ENCODE measurements at places on chromosomes 11 and 22.

GRCh38 chr11:15710580-15711275 lies 596.0 kb downstream of the INSC start:
- no peak for DNase-seq

GRCh38 chr11:11512929-11513328 lies 108.9 kb downstream of the GALNT18 start:
- DNase-seq = no peak

GRCh38 chr11:117189191-117189940 lies 9.8 kb upstream of the TAGLN start:
- DNase-seq = peak; percentile 53

DNA sequence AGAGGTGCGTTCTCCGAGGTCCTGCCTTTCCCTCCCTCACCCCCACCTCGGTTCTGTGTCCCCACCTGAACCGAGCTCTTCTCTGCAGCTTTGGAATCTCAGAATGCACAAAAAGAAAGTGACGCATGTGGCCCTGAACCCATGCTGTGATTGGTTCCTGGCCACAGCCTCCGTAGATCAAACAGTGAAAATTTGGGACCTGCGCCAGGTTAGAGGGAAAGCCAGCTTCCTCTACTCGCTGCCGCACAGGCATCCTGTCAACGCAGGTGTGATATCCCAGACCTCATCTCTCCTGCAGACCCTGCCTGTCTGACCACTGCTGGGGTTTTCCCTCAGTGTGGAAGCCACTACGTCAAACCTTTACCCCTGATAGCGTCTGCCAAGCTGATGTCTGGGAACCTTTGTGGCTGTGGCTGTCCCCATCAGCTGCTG lies 13.9 kb downstream of the ACP2 start:
- DNase-seq = no peak

DNA sequence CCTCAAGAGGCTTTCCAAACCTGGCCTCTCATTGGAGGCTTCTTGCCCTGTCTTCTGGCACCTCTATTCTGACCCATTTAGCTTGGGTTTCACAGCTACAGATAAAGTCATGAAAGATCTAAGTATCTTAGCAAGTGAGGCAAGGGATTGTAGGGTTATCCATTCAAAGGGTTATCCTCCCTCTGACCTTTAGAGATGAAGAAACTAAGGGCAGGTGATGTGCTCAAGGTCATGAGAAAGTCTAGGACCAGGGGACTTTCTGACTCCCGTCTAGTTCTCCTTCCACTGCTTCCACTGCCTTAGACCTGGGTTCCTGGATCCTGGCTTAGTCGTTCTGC lies 7.2 kb downstream of the PHOX2A start:
- no peak for DNase-seq

DNA sequence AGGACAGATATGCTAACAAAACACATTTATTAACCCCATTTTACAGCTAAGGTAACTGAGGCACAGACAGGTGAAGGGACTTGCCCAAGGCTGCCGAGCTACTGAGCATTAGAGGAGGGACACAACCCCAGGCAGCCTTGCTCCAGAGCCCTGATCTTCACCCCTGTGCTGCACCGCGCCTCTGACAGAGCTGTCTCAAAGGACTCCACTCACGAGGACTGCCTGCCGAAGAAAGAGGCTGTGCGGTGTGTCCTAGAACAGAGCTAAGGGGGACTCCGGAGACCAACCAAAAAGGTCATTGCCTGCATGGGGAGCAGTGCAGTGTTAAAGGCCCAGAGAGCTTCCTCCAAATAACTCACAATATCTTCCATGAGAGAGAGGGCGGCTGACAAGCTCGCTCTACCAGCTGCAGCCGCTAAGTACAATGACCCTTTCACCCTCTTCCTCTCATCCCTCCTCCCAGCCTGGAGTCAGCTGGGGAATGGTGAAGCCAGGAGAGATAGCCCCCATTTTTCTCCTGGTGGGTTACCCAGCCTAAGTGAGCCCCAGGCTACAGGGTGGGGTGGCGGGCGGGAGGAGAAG lies 119.2 kb downstream of the DSCAML1 start:
- DNase-seq = no peak

DNA sequence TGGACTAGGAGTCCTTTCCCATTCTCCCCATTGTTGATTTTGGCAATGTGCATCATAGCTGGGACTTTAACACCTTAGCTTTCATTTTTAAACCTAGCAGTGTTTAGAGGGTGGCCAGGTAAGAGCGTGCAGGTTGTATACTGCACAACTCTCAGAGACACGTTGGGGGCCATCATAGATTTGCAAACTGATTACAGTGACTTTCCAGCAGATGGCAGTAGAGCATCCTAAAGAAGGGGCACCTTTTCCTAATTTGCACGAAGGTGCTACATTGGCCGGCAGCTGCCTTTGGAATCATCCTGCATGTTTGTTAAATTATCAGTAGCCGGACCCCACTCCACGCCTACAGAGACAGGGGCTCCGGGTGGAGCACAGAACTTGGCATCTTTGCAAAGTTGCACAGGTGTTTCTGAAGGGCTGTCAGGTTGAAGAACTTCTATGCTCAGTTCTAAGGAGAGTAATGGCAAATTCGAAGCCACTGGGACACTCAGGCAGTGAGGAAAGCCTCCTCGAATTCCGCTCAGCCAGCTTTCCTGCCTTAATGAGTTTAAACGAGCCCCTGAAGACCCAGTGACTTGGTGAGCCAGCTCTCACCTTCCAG lies 7.7 kb downstream of the LHFPL7 start:
- DNase-seq = no peak

DNA sequence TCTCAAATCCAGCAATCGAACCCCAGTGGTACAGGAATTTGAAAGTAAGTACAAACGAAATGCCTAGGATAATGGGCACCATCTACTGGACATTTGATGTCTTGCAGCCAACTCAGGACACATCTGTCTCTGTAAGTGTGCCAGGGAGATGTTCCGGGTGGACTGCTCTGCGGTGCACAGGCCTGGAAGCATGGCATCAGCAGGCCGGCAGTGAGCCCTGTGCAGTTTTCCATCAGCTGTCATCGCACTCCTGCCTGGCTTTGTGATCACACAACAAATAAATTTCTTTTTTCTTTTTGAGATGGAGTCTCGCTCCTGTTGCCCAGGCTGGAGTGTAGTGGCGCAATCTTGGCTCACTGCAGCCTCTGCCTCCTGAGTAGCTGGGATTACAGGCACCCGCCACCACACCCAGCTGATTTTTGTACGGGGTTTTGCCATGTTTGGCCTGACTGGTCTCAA lies 71.0 kb downstream of the JAM3 start:
- no peak for DNase-seq

GRCh38 chr22:38971202-38971601 lies 10.9 kb upstream of the APOBEC3B start:
- DNase-seq = no peak

DNA sequence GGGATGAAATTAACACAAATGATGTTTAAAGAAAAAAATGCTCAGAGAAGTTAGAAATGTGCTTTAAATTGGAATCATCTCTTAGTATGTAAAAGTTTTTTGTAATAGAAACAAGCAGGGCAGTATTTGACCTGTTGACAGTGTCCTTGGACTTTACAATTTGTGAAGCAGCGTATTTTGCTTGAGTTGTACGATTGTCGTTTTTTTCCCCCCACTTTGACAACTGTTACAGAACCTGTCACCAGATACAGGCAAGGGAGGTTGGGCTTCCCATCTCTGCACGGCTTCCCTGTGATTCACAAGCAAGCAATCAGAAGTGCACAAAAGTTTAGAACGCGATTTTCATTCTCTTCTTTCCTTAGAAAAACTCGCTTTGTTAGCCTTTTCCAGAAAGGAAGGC lies 8.9 kb downstream of the PPARA start:
- DNase-seq = no peak

DNA sequence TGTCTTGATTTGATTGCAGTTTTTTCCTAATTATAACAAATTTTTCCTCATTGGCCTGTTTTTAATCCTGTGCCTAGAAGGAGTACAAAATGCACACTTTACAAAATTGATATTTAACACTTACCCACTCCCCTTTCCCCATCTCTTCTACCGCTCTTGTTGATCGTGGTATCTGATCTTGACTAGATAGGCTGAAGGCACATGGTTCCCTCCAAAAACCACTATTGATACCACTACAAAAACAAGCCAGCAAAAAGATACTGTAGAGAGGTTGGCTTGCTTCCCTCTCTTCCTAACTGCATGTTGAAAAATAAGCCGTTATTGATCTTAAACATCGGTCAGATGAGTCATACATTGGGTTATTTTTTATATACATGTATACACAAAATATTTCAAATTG lies 14.6 kb upstream of the ZNF143 start:
- no peak for DNase-seq

GRCh38 chr22:29634847-29635246 lies 31.4 kb downstream of the NF2 start:
- DNase-seq = no peak

GRCh38 chr11:126212089-126212660 lies 593 bp downstream of the FAM118B start:
- no peak for DNase-seq

- no peak for DNase-seq
These were observed 37.3 kb downstream of the C11orf58 start for GRCh38 chr11:16775614-16776283.

GRCh38 chr22:42714768-42715390 lies 5.8 kb downstream of the A4GALT start:
- DNase-seq = no peak

DNA sequence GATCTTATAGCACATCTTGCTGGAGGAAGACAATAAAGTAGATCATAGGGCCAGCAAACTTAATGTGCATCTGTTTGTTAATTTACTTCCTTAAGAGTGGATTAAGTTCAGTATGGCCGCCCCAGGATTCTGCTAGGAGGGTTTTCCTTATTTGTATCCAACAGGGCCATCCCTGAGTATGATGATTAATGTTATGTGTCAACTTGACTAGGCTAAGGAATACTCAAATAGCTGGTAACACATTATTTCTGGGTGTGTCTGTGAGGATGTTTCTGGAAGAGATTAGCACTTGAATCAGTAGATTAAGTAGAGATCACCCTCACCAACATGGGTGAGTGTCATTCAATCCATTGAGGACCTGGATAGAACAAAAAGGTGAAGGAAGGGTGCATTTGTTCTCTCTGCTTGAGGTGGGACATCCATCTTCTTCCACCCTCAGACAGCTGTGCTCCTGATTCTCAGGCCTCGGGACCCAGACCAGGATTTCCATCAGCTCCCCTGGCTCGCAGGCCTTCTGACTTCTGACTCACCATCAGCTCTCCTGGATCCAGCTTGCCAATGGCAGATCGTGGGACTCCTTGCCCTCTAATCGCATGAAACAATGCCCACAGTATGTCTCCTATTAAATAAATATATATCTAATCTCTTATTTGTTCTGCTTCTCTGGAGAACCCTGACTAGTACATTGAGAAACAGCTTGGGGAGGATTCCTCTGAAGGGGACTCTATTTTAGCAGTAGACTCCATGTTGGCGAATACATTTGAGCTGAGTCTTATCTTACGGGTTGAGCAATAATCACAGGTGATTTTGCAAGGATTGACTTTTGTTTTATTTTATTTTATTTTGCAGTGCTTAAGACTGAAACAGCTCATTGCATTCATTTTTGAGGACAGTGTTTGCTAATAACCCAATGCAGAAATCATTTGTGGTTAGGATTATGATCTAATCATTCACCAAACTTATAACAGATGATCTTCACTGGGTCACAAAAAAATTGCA lies 9.0 kb upstream of the ZBTB44 start:
- no peak for DNase-seq

DNA sequence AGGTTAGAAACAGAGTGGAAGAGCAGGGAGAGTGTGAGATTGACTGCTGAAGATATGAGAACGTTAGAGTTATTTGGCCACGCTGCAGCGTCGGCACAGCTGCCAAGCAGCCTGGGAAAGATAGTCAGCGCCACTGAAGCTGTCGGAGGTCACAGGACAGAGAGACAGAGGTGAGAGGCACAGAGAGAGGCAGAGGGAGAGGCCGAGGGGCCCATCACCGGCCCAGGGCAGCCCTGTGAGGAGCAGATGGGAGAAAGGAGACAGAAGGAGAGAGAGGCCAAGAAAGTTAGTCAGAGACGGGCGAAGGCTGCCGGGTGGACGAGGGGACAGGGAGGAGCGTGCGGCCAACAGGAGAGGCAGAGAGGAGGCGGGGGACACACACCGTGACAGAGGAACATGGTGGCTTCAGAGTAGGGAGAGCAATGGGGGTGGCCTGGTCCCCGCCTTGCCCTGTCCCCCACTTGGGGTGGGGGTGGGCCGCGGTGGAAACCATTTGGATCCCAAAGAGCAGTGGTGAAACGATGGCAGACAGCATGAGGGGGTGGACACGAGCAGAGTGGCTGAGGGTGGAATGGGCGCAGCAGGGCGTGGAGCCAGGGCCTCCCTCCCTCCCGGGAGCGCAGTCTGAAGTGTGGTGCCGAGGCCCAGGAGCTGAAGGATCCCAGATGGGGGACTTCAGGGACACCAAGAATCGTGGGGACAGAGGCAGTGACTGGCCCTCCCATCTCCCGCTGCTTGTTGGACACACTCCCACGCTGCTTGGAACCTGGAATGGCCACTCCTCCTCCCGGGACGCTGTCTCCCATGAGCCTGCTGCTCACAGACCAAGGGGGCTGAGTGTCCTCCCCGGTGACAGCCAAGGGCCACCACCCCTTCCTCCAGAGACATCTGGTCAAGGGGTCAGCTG lies 26.6 kb downstream of the LRRC10B start:
- DNase-seq = no peak

DNA sequence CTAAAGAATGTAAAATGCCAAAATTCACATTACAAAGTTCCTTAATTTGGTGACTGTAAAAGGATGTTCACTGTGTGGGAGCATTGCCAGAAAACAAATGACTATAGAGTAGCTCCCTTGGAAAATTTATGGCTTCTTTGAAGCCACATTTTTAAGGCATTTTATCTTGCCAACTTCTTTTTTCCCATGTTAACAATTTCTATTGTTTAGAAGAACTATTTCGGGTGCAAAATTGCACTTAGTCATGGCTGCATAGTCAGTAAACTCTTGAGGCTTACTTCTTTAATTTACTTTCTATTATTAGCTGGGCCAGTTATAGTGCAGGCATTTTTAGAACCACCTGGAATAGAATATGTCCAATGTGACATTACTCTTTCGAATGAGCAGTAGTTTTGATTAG lies 515.3 kb downstream of the JRKL start:
- DNase-seq = no peak

DNA sequence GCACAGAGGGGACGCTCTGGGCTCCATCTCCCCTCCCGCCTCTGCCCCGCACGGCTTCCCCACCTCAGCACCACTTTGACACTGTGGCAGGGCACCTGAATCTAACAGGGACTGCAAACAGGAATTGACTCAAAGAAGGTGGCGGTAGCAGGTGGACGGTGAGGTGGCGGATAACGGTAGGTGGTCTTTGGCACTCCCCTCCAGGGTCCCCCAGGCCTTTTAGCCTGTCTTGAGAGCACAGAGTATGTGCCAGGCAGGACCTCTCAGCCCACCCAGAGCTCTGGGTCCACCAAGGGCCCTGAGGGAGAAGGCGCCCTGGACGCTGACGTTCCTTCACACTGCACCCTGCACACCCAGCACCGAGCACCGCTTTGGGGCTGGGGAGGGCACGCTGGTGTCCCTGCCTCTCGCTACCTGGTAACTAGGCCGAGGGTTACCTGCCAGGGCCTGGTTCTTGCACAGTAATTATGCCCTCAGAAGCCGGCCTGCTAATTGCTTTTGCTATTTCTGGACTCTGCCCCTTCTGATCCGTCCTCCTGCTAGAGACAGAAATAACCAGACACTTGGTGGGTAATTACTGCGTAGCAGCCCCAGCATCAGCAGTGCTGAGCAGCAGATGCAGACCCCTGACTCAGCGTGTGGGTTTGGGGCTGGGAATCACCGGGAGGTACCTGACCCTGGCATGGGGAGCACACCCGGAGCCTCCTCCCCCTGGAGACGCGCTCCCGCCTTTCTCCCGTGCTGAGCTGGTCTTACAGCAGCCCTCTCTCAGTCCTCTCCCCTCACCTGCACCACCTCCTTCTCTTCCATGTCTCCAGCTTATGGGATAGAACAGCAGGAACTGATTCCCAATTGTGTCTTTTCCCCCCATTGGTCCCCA lies 103.3 kb upstream of the B3GAT1 start:
- DNase-seq = peak; percentile 61
